ENCODE measurements at places on chromosomes 5 and 9. TPM values are rescaled to one million over a fixed set of nuclear protein-coding genes. Genes with fewer than 3 reads are reported as not detected.
A peak's percentile ranks its signal among the peaks of the same experiment; 100 is the strongest.

ANKRD20A1 gene
- total RNA-seq, result 2.2 TPM

GRCh38 chr5:167096816-167097215 is 1194.6 kb upstream of the WWC1 start:
- H3K4me3 ChIP-seq, result no peak overlapping the region
- no peak for DNase-seq
- H3K27ac ChIP-seq, result no peak overlapping the region
- H3K27me3 ChIP-seq, result no peaks in the 10 kb centered on the region

ADAMTS16 gene
- 28.7 TPM for total RNA-seq

DNA sequence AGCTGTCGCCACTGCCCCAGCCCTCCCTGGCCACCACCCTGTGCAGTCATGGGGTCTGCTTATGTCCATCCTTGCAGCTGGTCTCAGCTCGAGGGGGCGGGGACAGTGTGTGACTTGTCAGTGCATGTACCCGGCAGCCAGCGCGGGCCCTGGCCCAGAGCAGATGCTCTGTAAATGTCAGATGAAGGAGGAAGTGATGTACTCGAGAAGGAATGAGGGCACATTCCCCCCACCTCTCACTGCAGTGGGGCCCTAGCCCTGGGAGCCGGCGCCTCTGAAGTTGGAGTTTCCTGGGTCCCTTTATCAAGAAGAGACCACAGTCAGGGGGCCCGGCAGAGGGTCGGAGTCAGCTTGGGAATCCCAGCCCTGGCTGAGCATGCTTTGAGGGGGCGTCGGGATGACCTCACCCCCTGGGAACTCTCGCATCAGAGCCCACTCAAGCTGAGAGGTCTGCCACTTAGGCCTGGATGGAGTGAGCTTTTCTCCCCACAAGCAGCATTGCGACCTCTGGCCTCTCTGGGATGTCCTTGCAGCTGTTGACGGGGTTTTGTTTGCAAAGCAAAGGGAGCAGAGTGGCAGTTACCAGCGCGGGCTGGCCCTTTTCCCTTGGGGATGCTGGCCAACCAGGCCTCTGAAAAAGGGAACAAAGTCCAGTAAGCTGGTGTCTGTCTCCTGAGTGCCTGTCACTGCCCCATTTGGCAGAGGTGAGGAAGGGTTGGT is 19.0 kb downstream of the NEURL1B start:
- H3K36me3 ChIP-seq, result no peaks in the 10 kb centered on the region
- H3K4me3 ChIP-seq, result no peak overlapping the region
- DNase-seq, result no peak
- peaks cover 44% of the 10 kb centered on the region for H3K4me1 ChIP-seq

DNA sequence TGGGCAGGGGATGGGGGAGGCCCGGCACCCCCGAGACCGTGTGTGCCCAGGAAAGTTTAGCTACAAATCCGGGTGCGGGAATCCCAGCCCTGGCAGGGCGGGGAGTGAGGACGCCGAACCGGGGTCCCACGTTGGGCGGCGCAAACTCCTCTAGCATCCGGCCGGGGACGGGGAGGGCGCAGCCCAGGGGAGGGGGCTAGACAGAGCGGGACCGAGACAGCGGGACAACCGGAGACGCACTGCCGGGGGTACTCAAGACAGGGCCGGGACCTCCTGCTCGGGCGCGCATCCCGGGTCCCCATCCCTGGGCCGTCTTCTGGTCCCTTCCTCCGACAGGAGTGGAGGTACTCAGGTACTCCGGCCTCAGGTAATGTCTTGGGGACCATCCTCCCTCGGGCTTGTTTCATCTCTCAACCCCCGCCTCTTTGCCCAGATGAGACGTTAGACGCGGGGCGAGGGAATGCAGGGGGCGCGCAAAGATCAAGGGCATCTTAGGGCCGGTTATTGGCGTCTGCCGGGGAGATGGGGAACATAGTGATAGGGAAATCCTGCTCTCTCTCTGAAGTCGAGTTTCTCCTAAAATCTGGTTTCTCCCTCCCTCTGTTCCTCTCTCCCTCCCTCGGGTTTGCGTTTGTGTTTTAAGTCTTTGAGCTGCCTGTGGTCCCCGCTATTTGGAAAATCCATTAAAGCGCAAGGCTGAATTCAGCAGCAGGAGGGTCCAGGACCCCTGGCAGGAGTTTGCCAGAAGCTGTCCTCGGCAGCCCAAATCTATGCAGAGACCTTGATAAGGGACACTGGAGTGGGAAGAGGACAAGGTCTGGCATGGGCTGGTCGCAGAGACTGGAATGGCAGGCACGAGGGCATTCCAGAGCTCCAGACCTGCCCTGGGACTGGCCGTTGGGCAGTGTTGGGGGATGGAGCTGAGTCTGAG is 815 bp downstream of the PDZD2 start:
- H3K27ac ChIP-seq, result no peak overlapping the region
- DNase-seq, result no peak
- H3K4me1 ChIP-seq, result peaks cover 15% of the 10 kb centered on the region
- no peaks in the 10 kb centered on the region for H3K36me3 ChIP-seq
- peak overlapping the region; percentile 25 for H3K4me3 ChIP-seq
